ENCODE measurements at places on chromosomes 1 and 21. TPM values are rescaled to one million over a fixed set of nuclear protein-coding genes. Genes with fewer than 3 reads are reported as not detected.

Gene TFF3
- total RNA-seq, result not detected

GRCh38 chr1:216815260-216816131, 92.3 kb upstream of the ESRRG start:
- DNase-seq, result no peak

GRCh38 chr1:241485554-241485992, 34.0 kb downstream of the FH start:
- peak; percentile 56 for DNase-seq

DNA sequence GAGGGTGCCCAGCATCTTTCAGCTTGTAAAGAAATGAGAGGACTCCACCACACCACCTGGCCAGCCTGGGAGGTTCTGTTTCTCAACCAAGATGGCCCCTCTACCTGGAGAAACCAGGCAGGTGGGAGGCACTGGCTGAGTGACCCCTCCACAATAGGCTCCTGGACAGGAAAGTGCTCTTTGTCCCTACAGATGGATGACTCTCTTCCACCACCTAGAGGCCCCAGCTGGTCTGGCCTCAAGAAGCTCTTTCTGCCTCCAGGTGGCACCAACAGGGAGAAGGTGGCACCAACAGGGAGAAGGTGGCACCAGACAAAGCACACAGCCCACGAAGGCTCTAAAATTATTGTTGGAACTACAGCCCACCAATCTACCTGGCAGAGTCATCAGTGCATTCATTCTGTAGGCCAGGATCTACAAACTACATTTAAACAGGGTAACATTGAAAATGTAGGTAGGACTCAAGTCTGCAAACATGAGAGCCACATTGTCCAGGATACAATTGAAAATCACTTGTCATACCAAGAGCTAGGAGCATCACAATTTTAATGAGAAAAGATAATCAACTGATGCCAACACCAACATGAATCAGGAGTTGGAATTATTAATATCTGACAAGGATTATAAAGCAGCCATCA, 14.4 kb downstream of the TMPRSS3 start:
- DNase-seq, result peak; percentile 82

DNA sequence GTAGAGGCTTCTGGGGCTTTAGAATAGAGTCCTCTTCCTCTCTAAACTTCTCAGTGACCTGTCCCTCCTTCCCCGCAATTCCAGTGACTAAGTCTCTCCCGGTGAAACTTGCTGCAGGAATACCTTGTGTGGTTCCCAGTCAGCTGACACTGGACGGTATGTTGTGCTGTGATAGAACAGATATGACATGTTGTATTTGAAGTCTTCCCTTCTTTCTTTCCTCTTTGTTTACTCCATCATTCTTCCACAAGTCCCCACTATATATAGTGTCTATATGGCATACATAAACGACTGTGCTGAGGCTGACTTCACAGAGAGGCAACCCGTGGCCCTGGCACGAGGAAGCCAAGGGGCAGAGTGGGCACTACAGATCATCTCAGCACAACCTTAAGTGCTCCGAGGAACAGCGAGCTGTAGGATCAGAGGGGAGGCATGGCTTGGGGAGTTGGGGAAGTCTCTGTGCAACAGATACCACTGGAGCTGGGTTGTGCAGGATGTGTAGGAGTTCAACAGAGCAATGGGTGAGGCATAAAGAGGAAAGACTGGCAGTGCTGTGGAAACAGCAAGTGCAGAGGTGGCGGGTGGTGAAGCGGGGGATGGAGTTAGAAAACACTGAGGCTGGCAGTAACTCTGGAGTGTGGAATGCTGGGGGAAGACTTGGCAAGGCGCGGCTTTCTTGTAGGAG, 237.8 kb downstream of the TRABD2B start:
- peak; percentile 35 for DNase-seq

Gene ECM1
- total RNA-seq, result 8.2 TPM

- DNase-seq, result peak; percentile 52
Observed at GRCh38 chr21:44557491-44558328, 885 bp downstream of the KRTAP10-3 start.

Gene ERICH3
- not detected for total RNA-seq

Gene DMBX1
- total RNA-seq, result 16.6 TPM

GRCh38 chr1:4549930-4550329, 104.5 kb upstream of the AJAP1 start:
- DNase-seq, result peak; percentile 51

DNA sequence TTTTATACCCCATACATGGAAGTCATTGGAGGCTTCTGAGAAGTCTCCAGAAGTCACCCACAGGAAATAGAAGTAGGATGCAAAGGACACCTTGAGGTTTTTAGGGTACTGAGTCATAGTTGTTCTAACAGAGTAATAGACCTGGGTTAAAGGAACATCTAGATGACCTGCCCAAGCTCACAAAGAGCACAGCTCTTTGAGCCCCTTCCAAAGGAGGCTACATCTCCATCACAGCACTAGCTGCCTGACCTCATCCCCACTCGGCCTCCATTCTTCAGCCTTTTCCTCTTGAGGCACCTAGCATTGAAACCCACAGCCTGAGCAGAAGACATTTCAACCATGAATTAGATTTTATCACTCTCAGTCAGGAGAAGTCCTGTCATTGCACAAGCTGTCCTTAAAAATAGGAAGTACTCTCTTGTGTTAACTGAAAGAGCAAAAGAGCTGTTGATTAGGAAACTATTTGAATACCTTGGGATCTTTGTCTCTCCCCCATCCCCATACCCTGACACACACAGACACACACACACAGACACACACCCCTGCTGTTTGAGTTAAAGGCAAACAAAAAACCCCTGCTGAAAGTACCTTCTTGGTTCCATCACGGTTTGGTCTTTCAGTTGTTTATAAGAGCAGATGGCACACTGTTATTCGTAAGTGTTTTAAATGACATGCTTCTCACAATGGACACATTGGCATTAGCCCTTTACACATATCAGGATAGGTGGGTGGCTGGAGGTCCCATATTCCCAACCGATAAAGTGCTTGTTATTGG, 22.2 kb downstream of the MKNK1 start:
- no peak for DNase-seq
